ENCODE measurements at places on chromosomes 12 and 14.
A peak's percentile ranks its signal among the peaks of the same experiment; 100 is the strongest.

- no peak for DNase-seq
Observed at GRCh38 chr12:62306569-62307530, 46.6 kb downstream of the USP15 start.

- no peak for DNase-seq
Observed at GRCh38 chr14:84708865-84709264, 821.1 kb upstream of the FLRT2 start.

GRCh38 chr12:78566456-78566855 lies 298.1 kb upstream of the SYT1 start:
- no peak for DNase-seq

- no peak for DNase-seq
Observed at GRCh38 chr12:109892748-109893147, 7.3 kb upstream of the TCHP start.

- DNase-seq = no peak
Observed at GRCh38 chr14:68208626-68209317, 389.2 kb downstream of the RAD51B start.

DNA sequence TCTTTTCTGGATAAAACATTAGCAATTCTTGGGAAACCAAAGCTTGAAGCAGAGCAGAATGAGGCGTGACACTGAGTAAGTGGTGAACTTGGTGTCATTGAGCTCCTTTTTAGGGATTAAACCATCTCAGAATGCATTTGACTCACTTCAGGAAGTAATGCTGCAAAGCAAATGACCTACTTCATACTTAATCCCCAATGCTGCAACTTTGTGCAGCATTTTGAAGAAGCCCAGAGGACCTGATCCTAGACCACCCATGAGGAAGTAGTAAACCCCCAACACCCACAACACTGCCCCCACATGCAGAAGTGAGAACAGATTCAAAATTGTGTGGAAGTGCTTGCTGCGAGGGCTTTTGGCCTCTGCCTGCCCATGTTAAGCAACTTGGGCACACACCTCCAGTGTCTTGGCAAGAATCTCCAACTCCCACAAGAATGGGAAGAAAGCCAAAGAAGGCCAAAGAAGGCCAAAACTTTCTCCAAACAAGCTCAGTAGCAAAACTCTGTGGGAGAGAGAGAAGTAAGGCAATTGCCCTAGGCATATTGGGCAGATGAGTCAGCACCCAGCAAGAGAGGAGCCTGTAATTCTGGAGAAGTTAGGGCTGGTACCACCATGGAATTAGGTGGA lies 69.2 kb upstream of the ETV6 start:
- peak; percentile 72 for DNase-seq

GRCh38 chr14:89252887-89253532 lies 164.0 kb downstream of the FOXN3 start:
- DNase-seq = peak; percentile 16
